ENCODE measurements at places on chromosomes 5 and 9.

DNA sequence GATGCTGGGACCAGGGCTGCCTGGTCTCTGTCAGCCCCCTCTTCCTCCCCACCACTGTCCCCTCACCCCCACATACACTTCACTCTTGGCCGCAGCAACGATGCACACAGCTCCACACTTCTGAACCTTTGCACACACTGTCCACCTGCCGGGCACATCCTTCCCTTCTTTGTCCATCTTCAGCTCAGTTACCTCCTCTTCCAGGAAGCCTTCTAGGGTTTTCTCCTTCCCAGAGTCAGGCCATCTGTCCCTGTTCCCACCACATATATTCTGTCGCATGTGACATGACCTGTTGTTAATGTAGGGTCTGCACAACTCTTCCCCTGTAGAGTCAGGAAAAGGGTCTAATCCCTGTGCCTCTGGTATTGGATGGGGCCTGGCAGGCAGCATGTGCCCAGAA lies 38.6 kb upstream of the PHYKPL start:
- DNase-seq, result no peak

GRCh38 chr9:129008986-129009583 lies 19.0 kb downstream of the SH3GLB2 start:
- no peak for DNase-seq

DNA sequence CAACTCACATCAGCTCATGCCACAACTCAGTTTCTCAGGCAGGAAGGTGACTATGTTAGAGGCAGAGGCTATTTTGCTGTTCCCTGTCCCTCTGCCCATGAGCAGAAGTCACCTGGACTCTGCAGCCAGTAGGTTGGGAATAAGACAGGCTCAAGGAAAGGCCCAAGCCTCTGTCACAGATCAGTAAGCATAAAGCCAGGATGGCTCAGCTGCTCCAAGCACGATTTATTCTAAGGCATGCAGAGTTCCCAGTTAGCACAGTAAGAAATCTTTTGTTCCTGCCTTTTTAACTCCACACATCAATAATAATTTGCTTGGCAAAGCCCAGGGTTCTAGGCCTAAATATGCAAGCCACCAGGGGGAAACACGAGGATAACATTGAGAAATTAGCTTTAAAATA lies 249.0 kb upstream of the ADRA1B start:
- no peak for DNase-seq

GRCh38 chr5:167530548-167530947 lies 760.9 kb upstream of the WWC1 start:
- no peak for DNase-seq

DNA sequence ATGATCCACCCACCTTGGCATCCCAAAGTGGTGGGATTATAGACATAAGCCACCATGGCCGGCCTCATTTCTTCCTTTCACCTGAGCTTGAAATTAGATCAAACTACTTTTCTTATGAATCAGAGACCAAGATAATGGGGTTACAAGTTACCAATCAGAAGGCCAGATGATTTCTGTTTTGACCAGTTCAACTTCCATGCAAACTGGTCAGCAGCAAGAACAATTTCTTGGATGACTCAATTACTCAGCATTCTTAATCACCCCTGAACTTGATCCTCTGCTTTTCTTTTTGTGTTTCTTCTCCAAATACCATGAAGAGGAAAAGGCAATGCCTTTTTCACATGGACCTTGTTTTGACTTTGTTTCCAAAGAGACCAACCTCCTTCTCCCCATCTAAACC lies 10.0 kb upstream of the PLIN2 start:
- DNase-seq, result no peak

- DNase-seq, result no peak
Measured at GRCh38 chr9:122808141-122808540, 8.2 kb downstream of the OR1K1 start.

All from stimulated activated CD4-positive, alpha-beta T cell treated with anti-CD3 and anti-CD28 coated beads, TNF-alpha, amount 100 ng/mL, for 1 hour (primary cell).